ENCODE measurements at places on chromosomes 13 and 19.

GRCh38 chr19:40690050-40690692 lies at the start of gene NUMBL:
Gene NUMBL (minus strand): TSS chr19:40690651. CDS start chr19:40690483, 168 bp downstream.
- DNase-seq: no peak

DNA sequence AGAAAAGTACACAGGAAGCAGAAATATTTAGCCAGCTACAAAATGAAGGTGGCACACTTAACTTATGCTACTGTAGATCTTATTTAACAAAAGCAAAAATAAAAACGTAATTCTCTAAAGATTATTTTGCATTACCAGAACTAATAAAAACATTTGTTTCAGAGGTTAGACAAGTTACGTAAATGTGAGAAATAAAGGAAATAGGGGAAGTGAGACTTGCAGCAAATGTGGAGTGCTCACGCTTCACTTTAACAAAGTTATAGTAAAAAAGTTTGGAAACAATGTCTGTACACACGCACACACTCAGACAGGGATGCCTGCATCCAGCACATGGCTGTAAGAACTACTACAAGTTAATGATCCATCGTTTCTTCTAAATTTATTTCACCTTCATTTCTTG lies 83.7 kb downstream of the NALCN start:
- DNase-seq: no peak

GRCh38 chr13:46761866-46762265 lies 35.1 kb downstream of the ESD start:
- DNase-seq: no peak

DNA sequence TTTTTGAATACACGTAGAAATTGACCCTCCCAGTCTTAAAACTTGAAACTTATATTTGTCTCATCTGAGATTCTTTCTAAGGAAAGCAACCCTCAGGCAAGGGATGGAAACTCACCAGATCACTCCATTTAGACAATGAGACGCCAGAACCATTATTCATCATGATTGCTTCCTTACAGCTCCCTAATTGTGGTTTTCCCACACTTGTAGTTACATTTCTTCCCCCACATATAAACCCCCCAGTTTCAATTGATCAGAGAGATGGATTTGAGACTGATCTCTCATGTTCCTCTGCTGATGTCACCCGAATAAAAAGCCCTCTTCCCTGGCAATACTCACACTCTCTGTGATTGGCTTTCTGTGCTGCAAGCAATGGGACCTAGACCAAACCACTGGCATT lies 197.9 kb upstream of the STARD13 start:
- no peak for DNase-seq

- DNase-seq: no peak
These were observed 36.1 kb downstream of the ADPRHL1 start for GRCh38 chr13:113417008-113417751.

GRCh38 chr13:75787249-75787928 lies 151.3 kb downstream of the LMO7 start:
- no peak for DNase-seq

DNA sequence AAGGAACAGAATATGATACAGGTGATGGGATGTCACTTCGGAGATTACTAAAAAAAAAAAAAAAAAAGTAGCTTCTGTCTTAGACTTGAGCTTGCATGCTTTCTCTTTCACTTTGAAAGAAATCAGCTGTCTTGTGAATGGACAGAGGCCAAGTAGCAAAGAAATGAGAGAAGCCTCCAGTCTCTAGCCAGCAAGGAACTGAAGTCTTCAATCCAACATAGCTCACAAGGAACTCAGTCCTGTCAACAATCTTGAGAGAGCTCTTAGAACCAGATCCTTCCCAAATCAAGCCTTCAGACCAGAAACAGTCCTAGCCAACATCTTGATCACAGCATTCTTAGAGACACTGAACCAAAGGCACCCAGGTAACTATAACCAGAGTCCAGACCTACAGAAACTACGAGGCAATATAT lies 7.7 kb downstream of the N4BP2L2 start:
- DNase-seq: peak; percentile 20

GRCh38 chr19:4453232-4454179 lies 4.1 kb downstream of the UBXN6 start:
- no peak for DNase-seq

DNA sequence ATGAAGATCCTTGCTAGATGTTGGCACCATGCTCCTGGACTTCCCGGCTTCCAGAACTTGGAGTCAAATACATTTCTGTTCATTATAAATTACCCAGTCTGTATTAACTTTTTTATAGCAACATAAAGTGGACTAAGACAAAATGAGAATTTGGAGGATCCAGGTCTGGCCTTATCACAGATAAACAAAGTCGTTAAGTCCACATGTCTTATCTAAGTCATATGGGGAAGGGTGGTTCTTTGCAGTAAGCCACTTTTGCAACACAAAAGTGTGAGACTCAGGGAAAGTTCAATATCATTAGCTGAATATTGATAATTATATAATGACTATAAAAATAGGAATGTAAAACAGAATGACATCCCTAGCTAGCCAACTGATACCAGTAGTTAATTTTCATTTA lies 91.6 kb upstream of the SIAH3 start:
- no peak for DNase-seq

DNA sequence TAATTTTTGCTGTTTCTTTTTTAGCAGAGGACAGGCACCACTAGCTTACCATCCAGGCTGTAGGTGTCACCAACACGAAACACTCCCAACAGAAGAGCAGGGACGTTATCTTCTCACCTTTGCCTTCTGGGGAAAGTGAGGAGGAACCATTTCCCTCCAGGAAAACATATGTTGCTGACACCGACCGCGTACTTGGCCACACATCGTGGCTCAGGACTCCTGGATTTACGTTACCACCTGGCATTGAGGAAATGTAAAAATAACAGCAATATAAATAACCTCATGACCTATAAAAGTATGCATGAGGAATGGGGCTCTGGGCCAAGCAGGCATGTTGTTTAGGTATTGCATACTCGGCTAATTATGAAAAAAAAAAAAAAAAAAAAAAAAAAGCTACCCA lies 525.1 kb downstream of the MYO16 start:
- no peak for DNase-seq

DNA sequence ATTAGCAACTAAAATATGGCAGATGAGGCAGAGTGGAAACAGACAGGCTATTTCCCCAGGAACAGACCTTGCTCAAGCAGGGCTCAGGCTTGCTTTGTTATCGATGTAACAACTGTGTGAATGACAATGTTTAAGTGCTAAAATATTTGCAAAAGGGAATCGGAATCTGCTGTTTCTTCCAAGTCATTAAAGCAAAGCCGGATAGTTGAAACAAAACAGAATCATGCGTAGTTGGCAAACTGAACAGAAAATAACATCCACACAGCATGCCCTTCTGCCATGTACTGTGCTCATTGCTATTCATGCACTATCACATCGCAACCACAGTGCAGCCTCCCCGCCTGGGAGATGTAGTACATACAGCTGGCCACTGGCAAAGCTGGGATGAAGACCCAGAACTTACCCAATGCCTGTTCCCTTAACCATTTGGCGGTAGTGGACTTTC lies 799.1 kb downstream of the DIAPH3 start:
- DNase-seq: no peak

DNA sequence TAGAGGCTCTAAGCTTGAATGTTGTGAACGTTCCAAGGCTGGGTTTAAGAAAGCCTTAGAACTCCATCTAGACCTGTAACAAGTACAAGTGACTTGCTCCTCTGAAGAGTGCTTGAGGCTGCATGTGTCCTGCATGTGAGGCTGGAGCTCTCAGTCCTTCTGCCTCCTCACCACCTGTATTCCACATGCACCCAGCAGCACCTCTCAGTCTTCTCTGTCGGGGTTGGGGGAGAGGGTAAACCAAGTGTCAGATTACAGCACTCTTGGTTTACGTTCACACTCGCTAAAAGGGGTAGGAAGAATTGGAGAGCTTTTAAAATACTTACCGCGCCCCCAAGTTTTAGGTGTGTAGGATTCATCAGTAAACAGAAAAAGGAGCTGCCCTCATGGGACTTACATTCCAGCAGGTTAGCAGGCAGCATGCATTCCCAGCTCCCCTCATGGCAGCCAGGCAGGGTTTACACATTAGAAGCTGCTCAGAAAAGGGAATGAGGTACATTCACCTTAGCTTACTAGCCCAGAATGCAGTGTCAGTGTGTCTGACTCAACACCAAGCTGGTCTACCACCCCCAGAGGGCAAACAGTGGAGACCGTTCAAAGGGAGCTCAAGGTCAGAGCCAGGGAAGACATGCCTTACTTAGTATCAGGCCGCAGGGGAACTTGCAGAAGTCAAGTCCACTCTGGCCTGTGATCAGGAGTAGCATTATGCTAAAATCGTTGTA lies 248.1 kb downstream of the PCCA start:
- DNase-seq: no peak

- DNase-seq: no peak
These were observed 105.1 kb downstream of the UQCRFS1 start for GRCh38 chr19:29107831-29108230.

- no peak for DNase-seq
These were observed 419.8 kb downstream of the SLITRK6 start for GRCh38 chr13:85379433-85379832.

DNA sequence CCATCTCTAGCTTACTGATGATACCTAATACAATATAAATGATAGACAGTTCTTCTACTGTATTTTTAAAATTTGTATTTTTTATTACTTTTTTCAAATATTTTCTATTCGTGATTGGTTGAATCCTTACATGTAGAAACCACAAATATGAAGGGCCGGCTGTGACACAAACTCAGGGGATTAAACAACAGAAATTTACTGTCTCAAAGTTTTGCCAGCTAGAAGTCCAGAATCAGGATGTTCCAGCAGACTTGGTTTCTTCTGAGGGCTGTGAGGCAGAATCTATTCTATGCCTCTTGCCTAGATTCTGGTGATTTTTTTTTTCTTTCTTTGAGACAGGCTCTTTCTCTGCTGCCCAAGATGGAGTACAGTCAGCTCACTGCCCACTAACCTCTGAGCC lies 13.8 kb downstream of the FPR1 start:
- DNase-seq: no peak

DNA sequence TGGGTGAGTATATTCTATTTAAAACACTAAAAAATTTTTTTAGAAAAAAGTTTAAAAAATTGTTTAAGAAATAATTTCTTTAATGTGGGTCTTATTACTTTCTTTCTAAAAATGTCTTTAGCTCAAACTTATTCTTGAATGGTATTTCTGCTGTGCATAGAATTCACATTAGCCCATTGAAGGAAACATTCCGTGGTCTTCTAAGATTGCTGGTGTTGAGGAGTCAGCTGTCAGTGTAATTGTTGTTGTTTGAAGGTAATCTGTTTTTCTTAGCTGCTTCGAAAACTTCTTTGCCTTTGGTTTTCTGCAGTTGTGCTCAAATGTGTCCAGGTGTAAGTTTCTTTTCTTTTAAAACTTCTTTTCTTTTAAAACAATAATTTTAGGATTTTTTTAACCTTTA lies 85.4 kb upstream of the KLF12 start:
- no peak for DNase-seq

- no peak for DNase-seq
These were observed 2.0 kb downstream of the ZFP36 start for GRCh38 chr19:39408392-39409207.

DNA sequence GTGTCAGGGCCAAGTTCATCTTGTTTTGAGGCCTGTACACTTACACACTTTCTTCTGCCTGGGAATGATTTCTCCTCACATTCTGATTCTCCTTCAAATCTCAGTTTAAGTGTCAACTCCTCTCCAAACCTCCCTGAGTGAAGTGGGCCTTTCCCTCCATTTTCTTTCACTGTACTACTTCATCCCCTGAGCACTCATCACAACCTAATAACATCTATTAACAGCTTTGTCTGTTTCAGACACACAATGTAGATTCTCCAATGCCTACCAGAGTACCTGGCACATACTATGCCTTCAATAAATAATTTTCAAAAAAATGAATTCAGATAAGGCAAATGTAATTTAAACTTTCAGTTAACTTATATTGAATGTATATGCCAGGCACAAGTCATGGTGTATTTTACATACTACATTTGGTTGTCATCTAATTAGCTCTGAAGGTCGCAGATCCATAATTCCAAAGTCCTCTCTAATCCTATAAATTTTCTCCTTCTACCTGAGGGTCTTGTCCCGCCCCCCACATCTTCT lies 357 bp upstream of the COG6 start:
- DNase-seq: no peak

DNA sequence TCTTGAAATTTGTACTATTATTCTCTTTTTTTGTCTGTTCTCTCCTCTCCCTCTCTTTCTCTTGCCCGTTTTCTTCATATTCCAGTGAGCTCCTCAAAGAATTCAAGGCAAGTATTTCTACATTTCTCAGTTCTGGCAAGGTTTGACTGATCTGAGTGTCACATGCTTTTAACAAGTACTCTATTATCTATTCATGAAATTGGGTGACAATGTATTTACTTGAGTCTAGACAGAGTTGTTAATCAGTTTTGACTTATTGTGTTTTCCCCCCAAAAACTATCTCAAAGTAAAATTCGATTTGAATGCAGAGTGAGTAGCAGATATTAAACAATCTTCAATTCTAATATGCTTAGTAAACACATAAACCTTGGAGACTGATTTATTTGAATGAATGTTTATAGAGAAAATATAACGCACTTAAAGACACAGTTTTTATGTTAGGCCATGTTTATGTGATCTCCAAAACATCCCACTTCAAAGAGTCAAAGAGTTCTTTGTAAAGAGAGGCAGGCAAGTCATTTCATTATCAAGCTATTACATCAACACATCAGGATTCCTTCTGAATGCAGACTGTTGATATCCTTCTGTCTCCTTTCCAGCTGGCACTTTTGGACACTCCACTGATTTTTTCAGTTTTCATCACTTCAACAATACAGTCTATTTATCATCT lies 166.6 kb downstream of the SLITRK6 start:
- DNase-seq: no peak

GRCh38 chr13:37097076-37097475 lies 8.4 kb downstream of the CSNK1A1L start:
- DNase-seq: no peak

GRCh38 chr13:80742033-80742432 lies 401.1 kb upstream of the SPRY2 start:
- no peak for DNase-seq

GRCh38 chr13:110471156-110471832 lies 90.2 kb downstream of the RAB20 start:
- no peak for DNase-seq

DNA sequence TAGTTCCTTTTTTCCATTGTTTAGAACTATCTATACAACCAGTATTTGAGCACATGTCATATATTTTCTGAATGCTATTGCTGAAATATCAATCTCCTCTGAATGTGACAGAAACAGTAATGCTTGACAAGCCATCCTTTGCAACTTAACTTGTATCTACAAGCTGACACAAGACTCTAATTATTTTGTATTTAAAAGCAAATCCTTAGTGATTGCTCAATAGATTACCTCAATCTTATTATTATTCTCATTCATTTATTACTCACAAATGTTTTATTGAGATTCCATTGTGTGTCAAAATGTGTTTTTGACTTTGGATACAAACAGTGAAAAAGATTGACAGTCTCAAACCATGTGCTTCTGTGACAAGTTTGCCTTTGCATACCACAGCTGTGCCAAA lies 787.8 kb upstream of the PRR20A start:
- no peak for DNase-seq

GRCh38 chr19:16309643-16310042 lies 15.0 kb upstream of the KLF2 start:
- DNase-seq: no peak

Measured in pancreas (tissue), 10 donors.